KG1 (cell line): ENCODE measurements at places on chromosomes 4 and X.

DNA sequence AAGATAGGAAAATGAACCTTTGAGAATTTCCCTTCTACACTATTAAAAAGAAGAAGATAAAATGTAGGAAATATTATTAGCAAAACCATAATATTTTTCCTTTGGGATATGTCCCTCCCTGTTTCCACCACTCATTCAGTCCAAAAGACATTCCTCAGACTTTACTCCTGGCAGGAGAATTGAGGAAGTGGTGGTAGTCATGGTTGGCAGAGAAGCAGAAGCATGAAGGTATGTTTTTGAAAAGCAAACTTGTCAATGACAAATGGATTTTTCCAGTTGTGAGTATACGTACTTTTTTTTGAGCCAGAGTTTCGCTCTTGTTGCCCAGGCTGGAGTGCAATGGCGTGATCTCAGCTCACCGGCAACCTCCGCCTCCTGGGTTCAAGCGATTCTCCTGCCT lies 13.7 kb downstream of the STAG2 start:
- no peak for DNase-seq

GRCh38 chrX:130789793-130790192 lies 113.2 kb downstream of the ENOX2 start:
- no peak for DNase-seq

- DNase-seq = no peak
Observed at GRCh38 chr4:129327637-129328036, 231.7 kb downstream of the C4orf33 start.

DNA sequence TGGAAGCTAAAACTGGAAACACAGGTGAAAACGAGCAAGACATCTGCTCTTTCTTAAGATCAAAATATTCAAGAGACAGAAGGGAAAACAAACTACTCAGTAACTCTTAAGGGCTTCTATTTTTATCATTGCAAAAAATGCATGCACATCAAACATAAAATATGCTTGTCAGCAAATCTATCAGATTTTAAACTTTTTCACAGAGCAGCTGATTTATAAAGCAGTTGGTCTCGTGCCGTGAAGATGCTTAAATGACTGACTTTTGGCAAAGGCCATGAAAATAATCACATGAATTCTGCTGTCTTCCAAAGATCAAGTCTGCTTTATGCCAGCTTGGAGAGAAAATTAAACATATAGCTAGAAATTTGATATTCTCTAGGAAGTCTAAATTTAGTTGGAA lies 482.1 kb upstream of the HS3ST1 start:
- no peak for DNase-seq
